Left hindlimb (tissue), 1 donor: ENCODE measurements at places on chromosomes 16 and 17.

- no peak for DNase-seq
Observed at GRCh38 chr16:75063549-75064088, 53.0 kb downstream of the LDHD start.

DNA sequence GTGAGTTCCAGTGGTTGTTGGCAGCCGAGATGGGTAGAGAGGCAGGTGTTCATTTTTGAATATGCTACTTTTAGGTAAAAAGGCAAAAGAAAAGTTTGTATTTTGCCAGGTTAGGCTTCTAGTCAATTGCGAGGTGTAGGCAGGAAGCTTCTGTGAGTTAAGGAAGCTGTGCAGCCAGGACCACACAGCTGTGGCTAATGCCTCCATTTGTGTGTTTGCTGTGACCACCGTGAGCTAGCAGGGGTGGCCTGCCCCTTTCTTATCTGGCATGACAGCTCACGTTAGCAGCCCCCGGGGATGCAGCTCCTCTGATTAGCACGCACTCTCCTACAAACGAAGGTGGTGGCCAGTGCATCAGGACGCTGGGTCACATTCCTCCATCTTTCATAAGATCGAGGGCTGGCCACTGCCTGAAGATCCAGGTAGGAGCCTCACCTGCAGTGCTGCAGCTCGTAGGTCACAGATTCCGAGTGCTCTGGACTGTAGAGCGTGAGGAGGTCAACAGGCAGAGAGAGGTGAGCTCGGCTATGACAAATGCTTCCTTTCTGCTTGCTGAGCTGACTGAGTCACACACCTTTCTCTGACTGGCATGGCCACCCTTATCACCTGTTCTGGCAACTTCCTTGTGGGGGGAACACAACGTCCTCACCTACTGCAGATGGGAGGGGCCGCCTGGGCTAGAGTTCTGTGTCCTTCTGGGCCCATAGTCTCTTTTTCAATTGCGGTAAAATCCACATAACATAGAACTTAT is 244.4 kb downstream of the HS3ST3B1 start:
- no peak for DNase-seq

- no peak for DNase-seq
Observed at GRCh38 chr17:52156576-52157570, 1.6 kb downstream of the CA10 start.

- no peak for DNase-seq
Observed at GRCh38 chr17:859824-860195, 77.7 kb downstream of the MRM3 start.

DNA sequence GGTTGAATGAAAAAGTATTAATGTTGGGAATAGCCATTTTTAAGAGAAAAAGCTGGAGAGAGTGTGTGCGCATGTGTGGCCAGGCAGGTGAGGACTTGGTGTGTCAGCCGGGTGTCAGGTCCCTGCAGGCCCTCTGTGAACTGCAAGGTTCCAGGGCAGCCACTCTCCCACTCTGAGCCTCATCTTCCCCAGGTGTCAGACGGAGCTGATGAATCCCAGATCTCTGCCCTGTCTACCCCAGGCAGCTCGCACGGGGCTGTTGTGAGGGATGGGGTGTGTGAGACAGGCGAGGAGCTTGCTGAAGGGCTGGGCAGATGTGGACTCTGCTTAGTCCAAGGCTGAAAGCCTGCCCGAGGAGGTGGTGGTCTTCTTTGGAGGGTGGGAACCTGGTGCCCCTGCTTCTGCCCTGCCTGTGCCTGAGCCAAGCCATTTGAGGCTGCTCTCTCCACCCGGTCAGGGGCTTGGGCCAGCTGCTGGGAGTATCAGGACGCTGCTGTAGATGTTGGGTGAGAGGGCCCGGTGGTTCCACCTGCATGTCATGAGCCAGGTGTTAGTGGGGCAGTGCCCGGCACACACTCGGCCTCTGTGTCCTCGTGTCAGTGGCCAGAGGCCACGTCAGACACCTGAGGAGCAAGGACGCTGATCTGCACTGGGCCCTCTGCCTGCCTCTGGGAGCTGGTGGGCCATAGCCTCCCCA is 122.4 kb downstream of the RAB11FIP4 start:
- DNase-seq = peak; percentile 17

DNA sequence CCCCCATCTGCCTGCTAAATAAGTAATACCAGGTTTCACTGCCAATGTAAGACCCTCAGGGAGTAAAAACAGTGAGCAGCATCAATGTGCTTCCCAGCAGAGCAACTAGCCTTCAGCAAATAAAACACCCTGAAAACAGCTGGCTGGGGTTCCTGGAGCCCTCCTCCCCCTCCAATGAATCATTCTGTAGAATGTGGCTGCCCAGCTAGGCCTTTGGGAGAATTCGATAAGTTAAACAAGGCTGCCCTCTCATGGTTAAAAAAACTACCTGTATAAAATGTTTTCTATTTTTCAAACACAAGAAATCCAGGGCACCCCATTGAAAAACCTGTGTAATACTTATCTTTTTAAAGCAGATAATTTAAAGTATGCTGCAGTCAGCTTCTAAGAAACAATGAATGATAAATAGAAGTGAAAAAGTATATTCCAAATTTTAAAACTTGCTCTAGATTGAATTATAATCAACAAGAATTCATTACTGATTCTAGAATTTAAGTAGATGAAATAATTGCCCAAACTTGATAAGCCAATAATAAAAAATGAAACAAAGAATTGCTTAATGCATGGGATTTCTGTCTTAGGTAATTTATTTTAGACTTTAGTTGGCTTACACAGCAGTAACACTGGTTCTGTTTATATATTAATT is 9.4 kb upstream of the TOM1L1 start:
- peak; percentile 61 for DNase-seq

DNA sequence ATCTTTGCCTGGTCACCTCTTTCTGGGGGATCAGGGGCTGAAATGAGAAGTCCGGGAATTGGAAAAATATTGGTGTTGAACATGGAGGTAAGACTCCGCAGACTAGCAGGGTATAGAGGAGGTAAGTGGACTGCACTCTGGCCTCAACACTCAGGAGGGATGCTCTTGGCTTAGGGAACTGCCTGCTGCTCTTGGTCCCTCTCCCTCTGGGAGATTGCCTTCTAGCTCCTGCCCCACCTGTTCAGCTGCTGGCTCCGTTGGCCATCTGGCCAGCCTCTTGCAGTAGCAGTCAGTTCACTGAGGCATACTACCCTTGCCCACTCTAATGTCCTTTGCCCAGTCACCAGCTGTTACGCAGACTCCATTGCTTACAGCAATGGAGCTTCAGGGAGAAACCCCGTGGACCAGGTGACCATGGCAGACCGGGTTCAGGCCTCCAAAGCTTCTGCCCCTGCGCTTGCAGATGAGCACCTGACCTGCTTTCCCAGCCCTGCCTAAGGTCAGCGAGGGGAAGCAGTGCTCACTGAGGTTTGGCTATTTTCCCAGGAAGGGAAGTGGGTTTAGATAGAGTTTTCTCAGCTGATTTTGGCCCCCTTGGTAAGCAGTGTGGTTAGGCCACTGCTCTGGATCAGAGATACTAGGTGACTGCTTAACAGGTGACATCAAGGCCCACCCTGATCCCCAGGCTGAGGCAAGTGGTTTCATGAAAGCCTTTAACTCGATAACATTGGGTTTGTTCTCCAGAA is 11.9 kb downstream of the CDK5RAP3 start:
- no peak for DNase-seq

DNA sequence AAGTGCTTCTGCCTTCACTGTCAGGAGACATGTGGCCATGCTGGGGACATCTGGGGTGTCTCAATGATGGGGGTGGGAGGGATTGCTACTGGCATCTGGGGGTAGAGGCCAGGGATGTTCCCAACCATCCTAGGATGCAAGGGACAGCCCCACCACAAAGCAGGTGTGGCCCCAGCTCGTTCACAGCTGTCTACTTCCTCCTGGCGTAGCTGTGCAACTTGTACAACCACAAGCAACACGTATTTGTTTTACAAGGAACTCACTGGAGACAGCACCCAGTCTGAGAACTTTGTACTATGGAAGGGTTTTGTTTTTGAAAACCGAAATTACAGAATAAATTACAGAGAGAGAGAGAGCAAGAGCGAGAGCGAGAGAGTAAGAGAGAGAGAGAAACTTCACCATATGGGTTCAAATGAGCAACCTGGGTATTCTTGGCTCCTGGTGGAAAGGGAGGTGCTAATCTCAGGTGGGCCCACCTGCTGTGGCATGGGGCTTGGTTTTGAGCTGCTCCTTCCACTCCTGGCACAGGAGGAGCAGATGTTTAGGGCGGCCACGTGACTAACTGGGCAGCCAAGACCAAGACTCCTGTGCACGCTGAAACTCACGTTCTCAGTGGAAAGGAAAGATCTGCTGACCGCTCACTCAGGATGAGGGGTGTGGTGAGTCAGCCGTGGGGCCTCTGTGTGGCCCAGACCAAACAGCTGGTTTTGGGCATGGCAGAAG is 17.5 kb upstream of the TNFRSF13B start:
- no peak for DNase-seq

GRCh38 chr17:13044572-13045065 is 26.8 kb upstream of the ELAC2 start:
- no peak for DNase-seq

DNA sequence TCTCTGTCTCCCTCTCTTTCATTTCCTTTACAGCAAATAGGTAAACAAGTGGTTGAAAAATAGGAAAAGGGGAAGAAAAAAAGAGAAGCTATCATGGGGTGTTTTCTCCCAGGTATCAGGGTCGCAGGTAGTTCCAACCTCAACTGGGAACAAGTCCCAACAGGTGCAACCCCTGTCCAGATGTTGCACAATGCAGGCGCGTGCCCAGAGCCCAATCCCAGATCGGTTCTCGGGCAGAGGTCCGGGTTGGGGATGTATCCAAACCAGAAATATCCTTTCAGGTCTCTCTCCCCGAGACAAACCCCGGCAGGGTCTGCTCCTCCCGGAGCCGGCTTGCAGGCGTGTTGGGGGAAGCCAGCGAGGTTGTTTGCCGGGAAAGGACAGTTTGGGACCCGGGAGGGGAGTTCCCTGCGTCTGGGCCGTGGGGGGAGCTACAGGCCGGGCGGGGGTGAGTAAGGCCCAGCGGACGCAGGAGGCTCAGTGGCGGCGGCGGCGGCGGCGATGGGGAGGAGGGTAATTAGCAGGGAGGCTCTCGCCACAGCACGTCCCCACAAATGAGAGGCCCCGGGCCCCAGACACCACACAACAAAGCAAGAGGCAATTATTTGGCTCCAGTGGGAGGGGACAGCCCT is 21.2 kb upstream of the SP6 start:
- DNase-seq = peak; percentile 70

- DNase-seq = no peak
Observed at GRCh38 chr16:58859958-58860669, 126.0 kb upstream of the GOT2 start.

DNA sequence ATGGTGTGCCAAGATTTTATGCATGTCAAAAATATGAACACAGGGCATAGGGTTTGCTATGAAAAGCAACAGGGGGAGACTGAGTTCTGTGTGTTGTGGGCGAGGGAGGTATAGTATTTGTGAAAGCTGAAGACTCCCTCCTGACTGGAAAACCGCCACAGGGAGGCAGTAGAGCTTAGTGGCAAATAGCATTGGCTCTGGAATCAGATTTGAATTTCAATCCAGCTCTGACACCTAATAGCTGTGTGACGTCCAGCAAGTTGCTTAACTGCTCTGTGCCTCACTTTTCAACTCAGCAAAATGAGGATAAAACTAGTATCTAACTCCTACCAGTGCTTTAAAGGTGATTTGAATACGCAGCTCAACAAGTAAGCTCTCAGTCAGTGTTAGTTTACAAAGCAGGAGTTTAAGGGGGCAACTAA is 22.0 kb downstream of the KPNA2 start:
- no peak for DNase-seq

DNA sequence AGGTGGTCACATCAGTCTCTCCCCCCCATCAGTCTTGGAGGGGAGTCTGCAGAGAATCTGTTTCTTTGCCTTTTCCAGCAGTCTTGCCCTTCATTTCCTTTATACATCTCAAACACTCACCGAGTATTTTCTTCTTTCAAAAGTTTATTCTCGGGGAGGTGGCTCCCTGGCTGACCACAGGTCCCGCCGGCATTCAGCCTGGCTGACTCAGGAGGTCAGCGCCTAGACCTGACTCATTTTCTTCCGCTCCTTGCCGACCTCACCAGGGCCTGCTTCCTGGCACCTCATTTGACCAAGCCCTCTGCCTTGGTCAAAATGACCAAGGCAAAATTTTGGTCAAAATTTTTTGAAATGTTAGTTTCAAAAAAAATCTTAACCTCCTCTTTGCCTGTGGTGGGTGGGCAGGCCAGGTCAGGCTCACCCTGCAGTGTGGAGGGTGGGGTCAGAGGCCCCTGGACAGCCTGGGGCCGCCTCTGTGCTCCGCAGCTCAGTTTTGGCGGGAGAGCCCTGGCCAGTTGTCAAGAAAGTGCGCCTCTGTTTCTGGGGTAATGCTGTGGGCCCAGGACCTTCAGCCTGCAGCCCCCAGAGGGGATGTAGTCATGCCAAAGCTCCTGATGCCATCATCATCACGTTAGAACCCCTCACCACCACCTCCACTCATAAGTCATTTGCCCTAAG is 165.6 kb downstream of the SPECC1 start:
- DNase-seq = no peak

GRCh38 chr17:58277802-58278595 is 2.7 kb downstream of the MPO start:
- no peak for DNase-seq

DNA sequence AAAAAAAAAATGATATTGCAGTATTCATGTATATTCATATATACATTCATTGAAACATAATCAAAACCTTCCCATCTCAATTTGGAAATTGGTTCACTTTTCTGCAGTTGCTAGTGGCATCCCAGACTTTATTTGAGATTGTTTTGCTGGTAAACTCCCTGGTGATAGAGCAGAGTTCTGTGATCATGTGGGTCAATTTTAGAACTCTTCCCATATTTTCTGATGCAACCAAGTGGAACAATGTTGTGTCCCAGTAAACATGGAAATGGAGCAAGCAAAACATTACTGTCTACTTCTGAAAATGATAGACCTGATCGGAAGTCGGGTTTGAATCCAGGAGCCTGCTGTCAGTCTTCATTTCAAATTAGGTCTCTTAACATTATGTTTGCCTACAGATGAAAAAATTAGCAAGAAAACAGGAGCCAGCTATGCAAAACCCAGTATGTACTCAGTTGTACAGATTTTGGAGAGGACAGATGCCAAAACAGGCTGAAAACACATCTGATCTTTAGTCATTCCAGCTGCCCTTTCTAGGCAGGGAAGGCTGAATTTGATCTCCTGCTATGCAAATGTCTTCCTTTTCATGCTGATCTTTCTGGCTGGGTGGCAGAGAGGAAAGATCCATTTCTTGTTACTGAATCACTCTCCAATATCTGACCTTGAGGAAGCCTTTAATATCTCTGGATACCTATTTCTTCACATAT is 786.6 kb upstream of the SOX9 start:
- no peak for DNase-seq

DNA sequence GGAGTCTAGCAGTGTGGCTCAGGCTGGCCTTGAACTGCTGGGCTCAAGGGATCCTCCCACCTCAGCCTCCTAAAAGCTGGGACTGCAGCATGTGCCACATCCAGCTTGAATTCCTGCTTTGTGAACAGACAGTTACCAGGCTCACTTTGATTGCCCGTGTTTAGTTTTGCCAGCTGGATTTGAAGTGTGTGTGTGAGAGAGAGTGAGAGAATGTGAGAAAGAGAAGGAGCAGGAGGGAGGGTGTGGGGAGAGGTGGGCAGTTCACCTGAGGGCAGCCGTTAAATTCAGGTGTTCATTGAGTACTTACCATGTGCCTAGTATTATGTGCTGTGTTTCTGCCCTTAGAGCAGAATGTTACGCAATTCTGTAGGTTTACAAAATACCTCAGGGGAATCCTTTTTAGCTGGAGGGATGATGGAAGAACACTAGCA is 4.7 kb downstream of the DUSP14 start:
- no peak for DNase-seq

GRCh38 chr17:49556223-49556943 is 19.3 kb upstream of the NXPH3 start:
- DNase-seq = peak; percentile 89

GRCh38 chr17:67076290-67076689 is 31.9 kb downstream of the CACNG1 start:
- no peak for DNase-seq
